ENCODE measurements at places on chromosomes 4 and X.

DNA sequence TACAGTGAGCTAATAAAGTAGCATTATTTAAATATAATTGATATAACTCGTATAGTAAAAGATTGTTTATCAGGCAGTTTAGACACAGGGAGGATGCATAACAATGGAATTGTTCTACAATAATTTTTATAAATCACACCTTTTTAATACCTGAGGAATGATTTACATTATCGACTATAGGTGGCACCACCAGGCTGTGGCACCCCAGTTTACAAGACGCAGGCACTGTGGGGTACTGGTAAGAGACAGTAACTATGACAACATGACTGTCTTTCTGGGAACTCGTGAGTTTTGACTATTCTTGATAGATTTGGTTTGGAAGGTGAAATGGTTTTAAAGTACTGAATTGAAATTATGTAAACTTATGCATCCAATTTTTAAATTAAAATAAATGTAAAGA lies 27.1 kb upstream of the STBD1 start:
- no peak for DNase-seq

- DNase-seq = no peak
Observed at GRCh38 chr4:24805067-24805466, 9.7 kb downstream of the SOD3 start.

GRCh38 chrX:46841346-46841745 lies 4.5 kb downstream of the RP2 start:
- DNase-seq = no peak

DNA sequence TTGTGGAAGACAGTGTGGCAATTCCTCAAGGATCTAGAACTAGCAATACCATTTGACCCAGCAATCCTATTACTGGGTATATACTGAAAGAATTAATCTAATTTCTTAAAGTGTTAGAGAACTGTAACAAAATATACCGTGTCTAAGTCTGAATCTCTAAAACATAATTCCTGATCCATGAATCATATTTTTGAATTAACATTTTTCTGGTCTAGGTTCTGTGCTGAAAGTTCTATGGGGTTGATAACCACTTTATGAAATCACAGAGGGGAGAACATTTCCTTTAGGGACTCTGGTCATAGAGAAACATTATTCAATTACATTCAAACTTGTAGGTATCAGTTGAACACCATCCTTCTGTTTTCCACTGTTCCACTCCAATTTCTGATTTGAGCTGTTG lies 91.9 kb upstream of the ETNPPL start:
- no peak for DNase-seq

GRCh38 chr4:69096111-69096656 lies at the start of gene UGT2B7:
Gene UGT2B7 (plus strand): TSS chr4:69096474. CDS start chr4:69096521, 47 bp downstream.
- no peak for DNase-seq

- no peak for DNase-seq
Observed at GRCh38 chr4:128924951-128925350, 115.5 kb downstream of the JADE1 start.

DNA sequence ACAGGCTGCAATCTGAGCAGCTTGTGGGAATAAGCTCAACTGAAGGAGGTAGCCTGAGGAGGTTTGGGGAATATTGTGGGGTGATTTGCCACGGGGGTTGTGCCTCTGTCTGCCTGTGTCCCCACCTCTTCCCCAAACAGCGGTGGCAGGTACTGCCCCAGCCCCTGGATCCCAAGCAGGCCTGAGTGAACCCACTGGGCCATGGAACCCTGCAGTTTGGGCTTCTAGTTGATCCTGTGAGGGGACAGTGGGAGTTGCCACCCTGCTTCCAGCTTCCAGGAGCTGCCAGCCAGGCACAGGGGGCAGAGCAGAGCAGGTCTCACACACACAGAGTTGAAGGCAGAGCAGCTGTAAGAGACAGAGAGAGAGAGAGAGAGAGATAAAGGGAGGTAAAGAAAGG lies 97.4 kb downstream of the PJA1 start:
- peak; percentile 32 for DNase-seq

- no peak for DNase-seq
Observed at GRCh38 chr4:40842318-40842717, 92.6 kb downstream of the NSUN7 start.

- DNase-seq = no peak
Observed at GRCh38 chrX:15977644-15978043, 123.0 kb upstream of the AP1S2 start.

DNA sequence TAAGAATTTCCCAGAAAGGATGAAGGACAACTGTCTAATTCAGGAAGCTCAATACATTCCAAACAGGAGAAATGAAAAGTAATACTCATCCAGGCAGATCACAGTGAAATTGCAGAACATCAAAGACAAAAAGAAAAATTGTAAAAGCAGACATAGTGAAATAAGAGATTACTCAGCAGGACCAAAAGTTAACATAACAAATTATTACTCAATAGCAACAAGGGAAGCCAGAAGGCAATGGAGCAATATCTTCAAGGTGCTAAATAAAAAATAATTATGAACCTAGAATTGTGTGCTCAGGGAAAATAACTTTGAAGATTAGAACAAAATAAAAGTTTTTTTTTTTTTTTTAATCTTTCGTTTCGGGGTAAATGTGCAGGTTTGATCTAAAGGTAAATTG lies 30.5 kb upstream of the ENPP6 start:
- DNase-seq = no peak

GRCh38 chr4:115158296-115158695 lies 44.9 kb upstream of the NDST4 start:
- DNase-seq = no peak
